Placental epithelial cell (primary cell): ENCODE measurements at places on chromosomes 11 and 22. TPM values are rescaled to one million over a fixed set of nuclear protein-coding genes. Genes with fewer than 3 reads are reported as not detected.

USP2 gene
- under 0.01 and 0.11 TPM in 2 replicates for total RNA-seq

GSTT2 gene
- total RNA-seq = 0.79 and 3.7 TPM in 2 replicates

SAA1 gene
- not detected in 2 replicates for total RNA-seq

YWHAH gene
- total RNA-seq = 76.9 and 120 TPM in 2 replicates

CRYBB3 gene
- not detected in 2 replicates for total RNA-seq

CAVIN3 gene
- 218 and 571 TPM in 2 replicates for total RNA-seq

SYT7 gene
- 0.22 and 0.39 TPM in 2 replicates for total RNA-seq

MRGPRF gene
- total RNA-seq = 3.7 and 5.1 TPM in 2 replicates
